ENCODE measurements at places on chromosomes 16 and 17.

DNA sequence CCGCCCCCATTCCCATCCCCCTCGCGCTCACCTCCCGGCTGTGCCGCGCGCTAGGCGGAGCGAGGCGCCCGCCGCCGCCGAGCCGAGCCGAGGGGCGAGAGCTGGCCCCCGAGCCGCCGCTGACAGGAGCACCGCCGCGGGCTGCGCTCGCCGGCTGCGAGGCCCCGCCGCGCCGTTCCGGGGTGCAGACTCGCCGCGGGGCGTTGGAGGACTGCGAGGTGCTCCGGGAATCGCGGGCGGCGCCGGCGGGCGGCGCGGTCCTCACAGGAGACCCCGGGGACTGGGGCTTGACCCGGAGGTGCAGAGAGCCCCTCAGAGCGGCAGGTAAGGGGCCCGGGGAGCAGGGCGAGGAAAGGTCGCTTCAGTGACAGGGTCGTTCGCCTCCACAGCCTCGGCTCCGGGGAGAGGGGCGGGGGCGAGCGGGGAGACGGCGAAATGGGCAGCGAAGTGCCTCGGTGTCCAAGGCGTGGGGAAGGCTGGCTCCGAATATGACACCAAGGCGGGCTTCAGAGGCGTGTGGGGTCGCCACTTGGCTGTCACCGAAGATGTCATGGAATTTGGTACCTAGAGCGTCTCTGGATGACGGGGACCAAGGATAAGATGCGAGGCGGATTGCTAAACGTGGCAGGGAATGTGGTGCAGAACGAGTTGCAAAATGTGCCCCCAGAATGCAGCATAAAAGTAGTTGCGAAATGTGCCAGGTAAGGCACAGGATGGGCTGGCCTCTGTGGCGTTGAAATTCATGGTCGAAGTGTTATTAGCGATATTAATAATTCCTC is 580 bp downstream of the TANC2 start:
- DNase-seq = no peak

DNA sequence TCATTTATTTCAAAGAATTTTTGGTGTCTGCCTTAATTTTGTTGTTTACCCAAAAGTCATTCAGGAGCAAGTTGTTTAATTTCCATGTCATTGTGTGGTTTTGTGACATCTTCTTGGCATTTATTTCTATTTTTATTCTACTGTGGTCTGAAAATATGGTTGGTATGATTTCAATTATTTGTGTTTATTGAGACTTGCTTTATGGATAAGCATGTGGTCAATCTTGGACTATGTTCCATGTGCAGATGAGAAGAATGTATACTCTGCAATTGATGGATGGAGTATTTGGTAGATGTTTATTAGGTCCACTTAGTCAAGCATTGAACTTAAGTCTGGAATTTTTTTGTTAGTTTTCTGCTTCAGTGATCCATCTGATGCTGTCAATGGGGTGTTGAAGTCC is 383.0 kb downstream of the PMP22 start:
- no peak for DNase-seq

GRCh38 chr17:10768750-10769251 is 35.1 kb downstream of the TMEM238L start:
- no peak for DNase-seq

- no peak for DNase-seq
Measured at GRCh38 chr16:15055141-15056053, 477 bp downstream of the NTAN1 start.

GRCh38 chr17:66508896-66509844 is 206.8 kb downstream of the PRKCA start:
- DNase-seq = peak; percentile 38

DNA sequence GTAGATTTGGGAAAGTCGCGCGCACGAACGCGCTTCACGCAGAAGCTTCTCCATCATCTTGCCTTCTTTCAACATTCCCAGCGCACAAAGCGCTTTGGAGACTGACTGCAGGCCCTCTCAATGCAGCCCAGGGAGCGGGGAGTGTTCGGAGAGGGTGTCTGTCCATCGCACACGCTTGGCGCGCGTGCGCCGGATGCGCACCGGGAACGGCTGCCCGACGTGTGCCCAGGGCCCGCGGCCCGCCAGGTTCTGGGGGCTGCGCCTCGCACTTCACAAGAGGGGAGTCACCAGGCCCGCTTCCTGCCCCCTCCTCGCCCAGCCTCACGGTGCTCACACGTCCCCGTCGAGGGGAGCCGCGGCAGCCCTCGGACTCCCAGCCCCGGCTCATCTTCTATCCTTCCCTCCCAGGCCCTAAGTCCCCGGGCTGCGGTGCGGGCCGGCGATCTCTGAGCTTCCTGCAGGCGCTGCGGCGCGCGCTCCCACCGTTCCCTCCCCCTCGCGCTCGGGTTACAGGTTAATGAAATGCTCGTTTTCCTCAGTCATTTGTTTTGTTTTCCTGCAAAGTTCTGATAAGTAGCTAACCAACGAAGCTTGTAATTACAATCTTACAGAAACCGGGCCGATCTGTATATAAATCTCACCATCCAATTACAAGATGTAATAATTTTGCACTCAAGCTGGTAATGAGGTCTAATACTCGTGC is 2.8 kb upstream of the IRX3 start:
- no peak for DNase-seq

GRCh38 chr16:35678-36305 is 17.6 kb downstream of the POLR3K start:
- no peak for DNase-seq

- DNase-seq = no peak
Measured at GRCh38 chr16:57952909-57953308, 18.0 kb downstream of the CNGB1 start.

DNA sequence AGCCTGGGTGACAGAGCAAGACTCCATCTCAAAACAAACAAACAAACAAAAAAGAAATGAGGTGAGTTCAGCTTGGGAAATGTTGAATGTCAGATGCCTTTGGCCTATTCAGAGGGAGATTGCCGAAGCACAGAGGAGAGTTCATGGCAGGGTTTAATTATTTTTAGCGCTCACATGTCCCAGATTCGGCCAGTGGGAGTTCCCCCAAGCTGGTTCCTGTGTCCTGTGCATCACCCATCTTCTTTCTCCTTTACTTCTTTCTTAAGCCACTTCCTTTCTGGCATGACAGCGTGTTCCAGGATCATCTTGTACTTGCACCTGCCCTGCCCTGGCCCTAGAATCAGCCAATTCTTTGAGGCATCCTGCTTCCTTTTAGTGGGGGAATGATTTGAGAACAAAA is 9.2 kb downstream of the MPV17L start:
- DNase-seq = no peak

DNA sequence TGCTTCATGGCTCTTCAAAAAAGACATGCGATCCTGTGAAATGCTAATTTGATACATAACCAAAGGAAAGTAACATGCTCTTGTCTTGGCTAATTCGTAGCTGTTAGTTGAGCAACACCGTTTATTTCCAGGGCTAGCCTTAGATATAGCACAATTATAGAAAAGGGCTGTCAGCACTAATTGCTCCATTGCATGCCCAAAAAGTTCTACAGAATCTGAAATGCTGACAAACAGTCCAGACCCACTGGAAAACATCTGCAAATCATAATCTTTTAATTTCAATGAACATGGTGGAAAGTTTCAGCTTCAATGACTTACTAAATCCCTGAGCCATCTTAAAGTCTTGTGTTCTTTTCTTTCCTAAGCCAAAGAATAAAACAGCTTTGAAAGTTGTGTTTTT is 42.9 kb upstream of the NUDT7 start:
- no peak for DNase-seq

DNA sequence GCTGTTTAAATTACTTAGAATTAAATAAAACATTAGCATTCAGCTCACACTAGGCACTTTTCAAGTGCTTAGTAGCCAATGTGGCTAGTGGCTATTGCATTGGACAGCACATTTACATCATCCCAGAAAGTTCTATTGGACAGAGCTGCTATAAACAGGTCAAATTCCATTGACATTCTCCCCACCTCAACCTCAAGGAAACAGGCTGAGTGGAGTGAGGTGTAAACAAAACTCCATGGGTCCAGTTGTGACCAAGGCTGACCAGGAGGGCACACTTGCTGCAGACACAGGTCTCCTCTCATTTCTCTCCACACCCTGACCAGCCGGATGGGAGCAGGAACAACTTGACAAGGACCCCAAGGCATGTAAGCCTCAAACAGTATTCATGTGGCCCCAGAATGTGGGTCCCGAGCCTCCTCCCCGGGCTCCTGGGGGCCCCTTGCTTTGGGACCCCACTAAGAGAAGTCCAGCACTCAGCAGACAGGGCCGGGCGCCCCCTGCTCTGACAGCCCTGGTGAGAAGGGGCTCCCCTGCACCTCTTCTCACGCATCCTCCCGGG is 488 bp downstream of the C17orf113 start:
- no peak for DNase-seq

GRCh38 chr16:60674241-60674640 is 1362.0 kb downstream of the CDH8 start:
- DNase-seq = no peak

DNA sequence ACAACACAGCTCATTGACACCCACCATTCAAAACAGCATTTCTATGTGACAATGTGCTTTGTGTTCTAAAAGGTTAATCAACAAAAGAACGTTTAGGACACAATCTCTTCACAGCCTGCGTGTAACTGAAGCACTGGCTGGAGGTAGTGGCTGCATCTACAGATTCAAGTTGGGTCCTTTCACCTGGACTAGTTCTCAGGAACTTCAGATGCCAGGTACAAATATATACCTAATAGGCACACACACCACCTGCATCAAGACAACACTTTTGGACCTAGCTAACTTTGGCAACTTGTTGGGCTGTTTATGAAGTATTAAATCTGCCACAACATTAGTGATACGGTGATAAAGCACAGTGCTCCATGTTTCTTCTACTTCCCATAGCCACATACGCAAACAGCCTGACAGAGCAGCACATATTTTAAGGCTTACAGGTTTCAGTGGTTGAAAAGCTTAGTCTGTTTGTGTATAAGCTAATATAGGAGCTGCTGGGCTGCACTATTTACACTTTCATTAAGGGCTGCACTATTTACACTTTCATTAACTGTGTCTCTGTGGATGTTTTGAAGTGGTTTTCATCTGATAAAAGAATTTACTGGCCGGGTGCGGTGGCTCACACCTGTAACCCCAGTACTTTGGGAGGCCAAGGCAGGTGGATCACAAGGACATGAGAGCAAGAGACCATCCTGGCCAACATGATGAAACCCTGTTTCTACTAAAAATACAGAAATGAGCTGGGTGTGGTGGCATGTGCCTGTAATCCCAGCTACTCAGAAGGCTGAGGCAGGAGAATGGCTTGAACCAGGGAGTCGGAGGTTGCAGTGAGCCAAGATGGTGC is 132.6 kb downstream of the PARN start:
- DNase-seq = no peak

DNA sequence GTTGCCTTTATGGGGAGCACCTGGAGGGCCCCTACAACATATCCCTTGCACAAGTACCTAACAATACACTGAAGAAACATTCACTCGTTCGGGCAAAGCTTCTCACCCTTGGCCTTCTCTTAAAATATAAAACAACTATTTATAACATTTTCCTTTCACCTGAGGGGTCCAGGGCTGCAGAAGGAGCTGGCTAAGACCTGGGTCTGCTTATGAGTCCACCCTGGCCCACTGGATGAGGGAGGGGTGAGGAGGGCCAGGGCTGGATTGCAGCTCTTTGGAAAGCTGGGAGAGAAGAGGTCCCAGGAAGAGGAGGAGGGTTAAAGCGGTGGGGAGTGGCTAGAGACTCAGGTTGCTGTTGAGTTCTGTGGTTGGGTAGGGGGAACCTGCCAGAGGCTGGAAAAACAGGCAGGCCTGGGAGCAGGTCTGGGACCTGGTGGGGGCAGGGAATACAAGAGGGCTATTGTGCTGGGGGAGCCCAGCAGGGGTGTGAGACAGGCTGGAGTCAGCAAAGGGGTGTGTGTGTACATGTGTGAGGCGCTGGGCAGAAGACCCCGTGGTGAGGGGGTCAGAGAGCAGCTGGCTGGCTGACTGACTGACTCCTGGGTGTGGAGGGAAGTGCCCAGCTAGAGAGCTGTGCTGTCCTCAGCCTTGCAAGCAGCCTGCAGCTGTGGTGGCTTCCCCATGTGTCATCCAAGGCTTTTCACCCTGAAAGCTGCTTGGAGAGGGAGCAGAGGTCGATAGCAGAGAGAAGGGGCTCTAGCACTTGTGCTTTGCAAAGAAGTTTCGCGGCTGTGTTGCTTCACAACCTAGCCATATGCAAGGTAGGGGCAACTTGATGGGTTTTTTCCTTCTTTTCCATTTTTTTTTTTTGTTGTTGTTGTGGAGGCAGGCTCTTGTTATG is 10.2 kb upstream of the MRC2 start:
- no peak for DNase-seq

- DNase-seq = no peak
Measured at GRCh38 chr17:27299384-27300049, 5.6 kb downstream of the WSB1 start.

DNA sequence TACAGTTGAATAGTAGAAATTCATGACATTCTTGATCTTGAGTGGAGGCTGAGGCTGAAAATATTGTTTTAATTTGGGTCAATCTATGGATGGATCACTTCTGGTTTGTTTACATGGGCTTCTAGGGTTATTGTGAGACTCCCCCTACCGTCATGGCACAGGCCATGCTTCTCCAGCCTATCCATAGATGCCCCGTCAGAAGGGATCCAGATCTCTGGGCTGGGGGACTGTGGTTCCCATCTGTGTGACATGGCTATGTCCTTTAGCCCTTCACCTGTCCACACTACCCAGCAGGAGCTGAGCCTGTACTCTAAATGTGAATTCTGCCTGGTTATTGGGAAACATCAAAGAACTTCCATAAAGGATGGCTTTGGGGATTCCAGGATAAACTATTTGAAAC is 160.4 kb downstream of the ABCC12 start:
- DNase-seq = no peak

GRCh38 chr17:10053782-10054540 is 144.4 kb downstream of the GAS7 start:
- no peak for DNase-seq

DNA sequence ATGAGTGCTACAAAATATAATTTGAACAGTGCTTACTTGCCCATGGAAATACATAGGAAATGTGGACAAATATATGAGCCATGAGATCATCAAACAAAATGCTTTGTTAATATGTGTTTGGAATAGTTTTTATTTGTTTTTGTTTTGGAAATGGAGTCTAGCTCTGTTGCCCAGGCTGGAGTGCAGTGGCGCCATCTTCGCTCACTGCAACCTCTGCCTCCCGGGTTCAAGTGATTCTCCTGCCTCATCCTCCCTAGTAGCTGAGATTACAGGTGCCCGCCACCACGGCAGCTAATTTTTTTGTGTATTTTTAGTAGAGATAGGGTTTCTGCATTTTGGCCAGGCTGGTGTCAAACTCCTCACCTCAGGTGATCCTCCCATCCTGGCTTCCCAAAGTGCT is 2.8 kb downstream of the CNEP1R1 start:
- no peak for DNase-seq

DNA sequence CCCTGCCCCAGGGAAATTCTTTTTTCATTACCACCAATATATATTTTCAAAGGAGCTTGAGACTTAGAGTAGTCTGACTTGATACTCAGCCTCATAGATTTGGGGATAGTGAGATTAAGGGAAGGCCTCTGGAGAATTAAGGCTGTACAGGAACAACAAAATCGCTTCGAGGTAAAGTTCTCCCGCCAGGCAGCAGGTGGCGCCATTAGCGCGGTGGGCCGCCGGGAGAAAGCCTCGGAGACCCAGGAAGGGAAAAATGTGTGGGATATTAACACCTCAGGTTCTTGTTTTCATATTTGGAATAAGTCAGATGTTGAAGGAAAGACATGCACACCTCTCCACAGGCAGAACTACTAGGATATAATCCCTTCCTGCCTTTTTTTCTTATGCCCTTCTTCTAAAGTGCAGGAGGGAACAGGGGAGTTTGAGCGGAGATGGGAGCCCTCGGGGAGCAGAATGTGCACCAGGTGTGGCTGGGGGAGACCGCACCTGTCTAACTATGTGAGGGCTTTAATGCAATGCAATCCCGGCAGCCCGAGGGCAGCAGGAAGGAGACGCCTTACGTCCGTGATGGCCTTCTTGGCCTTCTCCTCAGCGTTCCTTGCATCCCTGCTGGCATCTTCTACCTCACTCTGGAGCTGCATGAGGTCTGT is 25.9 kb downstream of the MYH3 start:
- DNase-seq = no peak

Measured in NCI-H1092 (cell line).